Putamen (tissue), 1 donor: ENCODE measurements at places on chromosomes 7 and 10.
A peak's percentile ranks its signal among the peaks of the same experiment; 100 is the strongest.

GRCh38 chr7:151520419-151521261 lies 945 bp upstream of the RHEB start:
- DNase-seq, result peak; percentile 31

GRCh38 chr10:71343392-71343773 lies 24.3 kb downstream of the SLC29A3 start:
- DNase-seq, result no peak

GRCh38 chr7:155457544-155458110 lies 302 bp upstream of the EN2 start:
- no peak for DNase-seq

DNA sequence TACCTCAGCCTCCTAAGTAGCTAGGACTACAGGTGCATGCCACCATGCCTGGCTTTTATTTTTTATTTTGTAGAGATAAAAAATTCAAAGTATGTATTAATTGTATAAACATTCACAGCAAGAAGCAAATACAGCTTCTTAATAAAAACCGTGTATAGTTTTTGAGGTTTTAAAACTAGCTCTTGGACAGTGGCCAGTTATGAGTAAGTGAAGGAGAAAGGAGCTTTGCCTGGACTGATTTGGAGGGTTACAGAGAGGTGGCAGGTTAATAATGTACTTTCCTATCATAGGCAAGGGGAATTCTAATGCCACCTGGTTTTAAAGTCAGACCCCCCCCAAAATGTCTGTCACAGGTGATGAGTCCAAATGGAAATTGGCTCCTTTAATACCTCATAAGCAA lies 43.4 kb downstream of the ZNRF2 start:
- no peak for DNase-seq

DNA sequence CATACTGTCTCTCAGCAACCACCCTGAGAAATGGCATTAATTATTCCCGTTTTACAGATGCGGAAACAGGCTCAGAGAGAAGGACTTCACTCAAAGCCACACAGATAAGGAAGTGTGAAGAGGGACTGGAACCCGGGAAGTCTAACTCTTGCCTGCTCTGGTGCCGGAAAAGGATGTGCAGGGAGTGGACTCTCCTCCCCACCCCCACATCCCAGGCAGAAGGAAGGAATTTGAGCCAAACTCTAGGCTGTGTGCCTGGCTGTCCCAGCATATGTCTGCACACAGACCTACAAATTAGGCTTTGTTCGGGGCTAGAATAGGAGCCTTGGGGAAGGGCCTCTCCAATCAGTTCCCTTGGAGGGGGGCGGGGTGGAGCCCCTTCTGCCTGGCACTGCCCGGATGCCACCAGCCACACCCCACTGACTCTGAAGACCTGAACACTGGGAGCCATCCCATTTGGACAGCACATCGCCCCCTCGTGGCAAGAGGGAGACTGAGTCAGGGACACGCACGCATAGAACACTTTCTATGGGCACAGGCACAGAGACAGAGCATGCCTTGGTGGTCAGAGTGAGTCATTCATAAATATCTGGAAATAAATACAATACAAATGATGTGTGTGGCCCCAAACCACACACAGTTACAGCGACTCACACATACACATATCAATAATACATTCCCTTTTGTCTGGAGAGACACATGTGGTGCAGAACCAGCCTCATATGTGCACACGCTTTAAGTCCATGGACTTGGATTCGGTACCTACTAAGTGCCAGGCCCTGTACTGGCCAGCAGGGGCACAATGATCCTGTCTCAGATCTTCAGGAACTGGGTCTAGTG lies 13.1 kb downstream of the LZTS2 start:
- peak; percentile 97 for DNase-seq
